ENCODE measurements at places on chromosomes 16 and 17.

- no peak for DNase-seq
Observed at GRCh38 chr16:56636616-56637413, 1.7 kb upstream of the MT1A start.

GRCh38 chr16:11074131-11074530, 129.8 kb downstream of the CLEC16A start:
- no peak for DNase-seq

GRCh38 chr17:34578016-34578415, 1.4 kb upstream of the TMEM132E start:
- no peak for DNase-seq

DNA sequence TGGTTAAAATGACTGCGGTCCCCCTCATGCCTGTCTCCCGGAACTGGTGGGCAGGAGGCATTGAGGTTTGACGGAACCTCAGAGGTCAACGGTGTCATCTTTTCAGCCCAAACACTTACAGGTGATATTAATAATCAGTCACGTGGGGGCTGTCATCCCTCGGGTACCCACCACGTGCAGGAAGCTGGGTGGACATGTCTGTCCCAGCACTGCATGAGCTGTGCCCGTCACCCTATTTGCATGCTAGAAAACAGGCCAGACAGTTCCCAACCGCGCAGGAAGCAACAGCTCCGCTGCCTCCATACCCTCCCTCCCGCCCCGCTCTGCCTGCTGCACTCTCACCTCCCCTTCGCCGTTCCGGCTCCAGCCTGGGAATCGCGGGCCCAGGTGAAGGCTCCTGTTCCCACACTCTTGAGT, 1.4 kb downstream of the SYNGR3 start:
- DNase-seq, result no peak

- no peak for DNase-seq
Observed at GRCh38 chr17:47310186-47310733, 13.5 kb upstream of the EFCAB13 start.

DNA sequence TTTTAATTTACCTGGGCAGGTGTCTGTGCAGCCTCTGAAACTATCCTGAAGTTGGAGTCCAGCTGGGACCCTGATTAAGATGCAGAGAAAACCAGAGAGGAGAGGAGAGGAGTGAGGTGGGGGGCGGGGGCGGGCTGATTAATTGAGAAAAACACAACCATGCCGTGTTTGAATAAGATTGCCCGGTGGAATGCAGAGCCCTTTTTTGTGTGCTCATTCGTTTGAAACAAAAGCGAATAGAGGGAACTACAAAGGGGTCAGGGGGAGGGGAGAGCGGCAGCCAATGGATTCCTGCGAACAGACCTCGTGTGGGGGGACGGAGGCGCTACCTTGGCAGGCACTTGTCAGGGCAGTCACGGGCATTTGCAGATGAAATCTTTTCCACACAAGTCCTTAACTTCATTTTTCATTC, 355.8 kb downstream of the SOX9 start:
- no peak for DNase-seq

GRCh38 chr17:81578038-81578441, 25.9 kb upstream of the FAAP100 start:
- DNase-seq, result no peak

GRCh38 chr17:51238255-51238887, 21.5 kb downstream of the MBTD1 start:
- no peak for DNase-seq

All from activated naive CD4-positive, alpha-beta T cell treated with anti-CD3 and anti-CD28 coated beads, Interleukin-2, amount 50 U/mL, for 16 hours (primary cell).